ENCODE measurements at places on chromosomes 6 and 20. TPM values are rescaled to one million over a fixed set of nuclear protein-coding genes. Genes with fewer than 3 reads are reported as not detected.

DNA sequence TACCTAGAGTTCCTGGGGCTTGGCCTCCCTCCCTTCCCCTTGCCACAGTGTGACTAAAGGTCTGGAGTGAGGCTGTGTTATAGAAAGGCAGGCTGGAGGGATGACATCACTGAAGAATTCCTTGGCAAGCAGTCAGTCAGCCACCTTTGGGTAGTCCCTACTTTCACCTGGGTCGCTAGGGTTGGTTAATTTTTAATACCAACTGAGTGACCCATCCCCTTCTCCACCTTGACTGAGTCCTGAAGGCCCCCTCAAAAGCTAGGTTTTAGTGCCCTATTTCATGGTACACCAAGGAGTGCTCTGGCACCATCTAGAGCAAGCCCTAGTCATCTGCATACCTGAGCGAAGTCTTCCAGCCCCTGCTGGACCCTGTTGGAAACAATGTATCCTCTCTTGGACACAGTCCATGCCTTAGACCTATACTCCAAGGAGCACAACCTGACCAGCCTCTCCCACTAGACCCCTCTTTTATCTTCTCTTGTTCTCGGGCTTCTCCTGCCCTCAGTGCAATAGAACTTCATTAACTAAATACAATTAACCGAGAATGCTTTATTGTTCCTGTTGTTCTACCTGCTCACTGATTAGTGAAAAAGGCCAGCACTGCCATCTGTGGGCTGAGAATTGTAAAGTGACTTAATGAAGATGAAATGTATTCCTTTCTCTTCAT is 44.6 kb downstream of the RIN2 start:
- no peaks in the 10 kb centered on the region for H3K4me1 ChIP-seq
- DNase-seq = peak; percentile 24
- H3K36me3 ChIP-seq = no peaks in the 10 kb centered on the region
- H3K4me3 ChIP-seq = no peak overlapping the region

GRCh38 chr6:3013486-3013885 is 13.8 kb downstream of the NQO2 start:
- H3K27me3 ChIP-seq = no peaks in the 10 kb centered on the region
- H3K36me3 ChIP-seq = peaks cover 12% of the 10 kb centered on the region
- H3K4me1 ChIP-seq = peaks cover 8% of the 10 kb centered on the region
- no peak overlapping the region for H3K27ac ChIP-seq
- no peak overlapping the region for H3K4me3 ChIP-seq

- H3K36me3 ChIP-seq = no peaks in the 10 kb centered on the region
- no peaks in the 10 kb centered on the region for H3K4me1 ChIP-seq
- no peak for DNase-seq
Measured at GRCh38 chr20:47417245-47418068, 61.0 kb upstream of the ZMYND8 start.

DNA sequence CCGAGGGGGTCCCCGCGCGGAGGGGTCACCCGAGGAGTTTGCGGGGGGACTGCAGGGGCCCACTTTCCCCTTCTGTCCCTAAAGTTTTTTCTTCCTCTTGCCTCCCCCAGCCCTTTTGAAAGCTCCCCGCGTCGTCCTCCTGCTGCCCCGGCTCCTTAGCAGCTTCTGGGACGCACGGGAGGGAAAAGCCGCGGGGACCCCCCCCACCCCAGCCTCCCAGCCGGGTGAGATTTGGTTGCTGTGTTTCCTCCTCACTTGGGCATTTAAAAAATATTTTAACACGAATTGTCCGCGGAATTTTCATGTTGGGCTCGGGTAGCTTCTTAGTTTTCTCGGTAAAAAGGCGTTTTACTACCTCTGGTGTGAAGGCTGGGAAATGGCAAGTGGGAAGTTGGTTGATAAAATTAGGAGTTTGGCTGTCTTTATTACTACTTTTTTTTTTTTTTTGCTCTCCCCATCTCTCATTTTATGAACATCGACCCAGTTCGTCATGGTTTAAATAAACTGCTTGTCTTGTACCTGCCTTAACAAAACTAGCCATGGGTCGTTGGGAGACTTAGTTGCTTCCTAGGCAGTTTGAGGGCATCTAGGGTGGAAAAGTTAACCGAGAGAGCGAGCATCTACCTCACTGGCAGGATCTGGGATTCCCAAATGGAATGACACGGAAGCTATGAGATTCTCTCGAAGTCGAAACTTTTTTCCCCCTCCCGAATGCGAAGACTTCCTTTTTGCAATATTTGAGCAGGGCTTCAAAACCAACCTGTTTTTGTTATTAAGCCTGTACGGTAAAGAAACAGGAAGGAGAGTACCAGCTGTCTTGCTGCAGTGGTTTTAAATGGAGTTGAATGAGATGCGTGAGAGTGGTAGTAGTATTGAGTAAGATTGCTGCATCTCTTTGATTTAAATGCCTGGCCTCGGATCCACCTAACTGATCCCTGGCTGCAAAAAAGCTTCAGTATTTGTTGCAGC is 868 bp downstream of the NCOA3 start:
- no peaks in the 10 kb centered on the region for H3K27me3 ChIP-seq
- H3K36me3 ChIP-seq = no peaks in the 10 kb centered on the region
- peak overlapping the region; percentile 86 for H3K4me3 ChIP-seq
- peak; percentile 61 for DNase-seq
- peaks cover 37% of the 10 kb centered on the region for H3K4me1 ChIP-seq

DNA sequence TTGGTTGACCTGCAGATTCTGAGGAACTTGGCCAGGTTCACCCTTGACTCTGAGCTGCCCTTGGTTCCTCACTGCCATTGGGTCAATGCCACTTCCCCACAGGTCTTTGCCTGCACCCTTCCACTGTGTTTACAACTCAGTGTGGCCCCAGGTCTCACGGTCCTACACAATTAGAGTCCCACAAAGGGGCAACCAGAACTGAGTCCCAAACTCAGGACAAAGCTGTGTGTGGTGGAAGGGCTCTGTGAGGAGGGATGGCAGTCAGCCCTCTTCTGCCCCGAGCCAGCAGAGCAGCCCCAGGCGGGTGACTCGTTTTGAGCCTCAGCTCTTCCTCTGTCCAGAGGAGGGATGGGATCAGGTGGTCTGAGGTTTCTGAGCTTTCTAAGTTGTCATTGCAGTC is 69.5 kb downstream of the NPEPL1 start:
- H3K27me3 ChIP-seq = peaks cover 8% of the 10 kb centered on the region
- no peaks in the 10 kb centered on the region for H3K4me1 ChIP-seq
- H3K4me3 ChIP-seq = no peak overlapping the region
- no peaks in the 10 kb centered on the region for H3K36me3 ChIP-seq
- no peak overlapping the region for H3K27ac ChIP-seq

DNA sequence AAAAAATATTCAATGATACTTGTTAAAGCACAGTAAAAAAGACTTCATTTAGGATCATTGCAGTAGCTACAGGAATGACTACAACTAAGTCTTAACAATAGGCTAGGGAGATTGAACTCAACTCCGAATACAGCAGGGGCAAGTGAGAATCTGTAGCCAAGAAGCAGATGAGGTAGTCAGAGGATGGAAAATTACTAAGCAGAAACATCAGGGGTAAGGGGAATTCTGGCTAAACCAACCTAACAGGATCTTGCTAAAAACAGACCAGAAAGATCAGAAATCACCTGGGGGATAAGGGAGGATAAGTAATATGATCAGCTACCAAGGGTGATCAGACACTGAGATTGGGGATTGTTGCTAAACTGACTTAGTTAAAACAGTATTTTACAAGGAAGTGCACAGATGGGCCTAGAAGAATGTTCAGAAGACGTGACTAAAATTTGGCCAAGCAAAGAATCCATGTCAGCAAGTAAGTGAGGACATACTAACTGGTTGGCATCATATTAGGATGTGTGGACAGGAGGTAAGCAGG is 217.5 kb downstream of the TENT5A start:
- no peak overlapping the region for H3K4me3 ChIP-seq
- no peak overlapping the region for H3K27ac ChIP-seq
- H3K36me3 ChIP-seq = no peaks in the 10 kb centered on the region

- no peaks in the 10 kb centered on the region for H3K4me1 ChIP-seq
- no peak overlapping the region for H3K27ac ChIP-seq
- DNase-seq = no peak
- no peaks in the 10 kb centered on the region for H3K36me3 ChIP-seq
Measured at GRCh38 chr20:32304131-32304746, 26.8 kb downstream of the KIF3B start.

- DNase-seq = no peak
- no peaks in the 10 kb centered on the region for H3K27me3 ChIP-seq
- no peak overlapping the region for H3K27ac ChIP-seq
- no peaks in the 10 kb centered on the region for H3K36me3 ChIP-seq
- H3K4me3 ChIP-seq = no peak overlapping the region
Measured at GRCh38 chr20:49843770-49844380, 31.2 kb downstream of the SLC9A8 start.

DNA sequence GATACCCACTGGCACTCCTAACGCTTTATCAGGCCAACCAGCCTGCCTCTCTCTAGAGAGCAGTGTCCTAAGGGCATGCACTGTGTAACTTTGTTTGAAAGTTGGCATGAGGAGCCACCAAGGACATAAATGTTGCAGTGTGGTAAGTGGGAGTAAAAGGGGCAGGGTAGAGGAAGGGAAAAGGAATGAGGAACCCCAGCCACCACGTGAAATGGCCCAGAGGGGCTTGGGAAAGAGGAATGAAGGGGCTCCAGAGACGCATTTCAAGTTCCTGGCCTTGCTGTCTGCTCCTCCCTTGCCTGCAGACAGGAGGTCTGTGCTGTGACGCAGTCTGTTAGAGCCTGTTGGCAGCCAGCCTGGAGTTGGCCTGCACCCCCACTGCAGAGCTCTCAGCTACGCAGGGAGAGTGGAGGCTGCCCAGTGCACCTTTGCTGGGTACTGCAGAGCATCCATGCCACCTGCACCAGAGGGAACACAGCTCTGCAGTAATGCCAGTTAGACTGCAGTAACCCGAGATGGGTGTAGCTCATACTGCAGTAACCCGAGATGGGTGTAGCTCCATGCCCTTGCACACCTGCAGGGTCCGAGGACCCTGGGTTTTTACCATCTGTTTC is 86.8 kb upstream of the SNAP25 start:
- H3K27me3 ChIP-seq = no peaks in the 10 kb centered on the region
- peaks cover 7% of the 10 kb centered on the region for H3K4me1 ChIP-seq
- H3K4me3 ChIP-seq = no peak overlapping the region
- peak; percentile 20 for DNase-seq
- H3K36me3 ChIP-seq = no peaks in the 10 kb centered on the region

GRCh38 chr20:10498200-10498599 is 63.1 kb downstream of the SLX4IP start:
- peaks cover 20% of the 10 kb centered on the region for H3K4me1 ChIP-seq
- DNase-seq = no peak
- H3K27me3 ChIP-seq = no peaks in the 10 kb centered on the region
- H3K27ac ChIP-seq = no peak overlapping the region
- no peak overlapping the region for H3K4me3 ChIP-seq

DNA sequence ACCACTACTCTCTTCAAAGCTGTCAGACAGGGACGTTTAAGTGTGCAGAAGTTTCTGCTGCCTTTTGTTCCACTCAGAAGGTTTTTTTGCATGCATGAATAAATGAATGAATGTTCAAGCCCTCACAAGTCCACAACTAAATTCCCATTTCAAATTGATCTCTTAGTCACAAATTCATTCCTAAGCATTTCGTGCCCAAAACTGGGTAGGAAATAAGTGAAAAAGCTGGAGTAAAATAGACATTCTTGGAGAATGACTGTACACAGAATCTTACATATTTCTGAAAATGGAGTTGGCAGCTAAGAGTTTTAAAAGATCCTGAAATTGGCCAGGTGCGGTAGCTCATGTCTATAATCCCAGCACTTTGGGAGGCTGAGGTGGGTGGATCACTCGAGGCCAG is 117.6 kb downstream of the PERP start:
- no peak for DNase-seq
- H3K36me3 ChIP-seq = no peaks in the 10 kb centered on the region
- no peaks in the 10 kb centered on the region for H3K4me1 ChIP-seq
- no peak overlapping the region for H3K27ac ChIP-seq

DNA sequence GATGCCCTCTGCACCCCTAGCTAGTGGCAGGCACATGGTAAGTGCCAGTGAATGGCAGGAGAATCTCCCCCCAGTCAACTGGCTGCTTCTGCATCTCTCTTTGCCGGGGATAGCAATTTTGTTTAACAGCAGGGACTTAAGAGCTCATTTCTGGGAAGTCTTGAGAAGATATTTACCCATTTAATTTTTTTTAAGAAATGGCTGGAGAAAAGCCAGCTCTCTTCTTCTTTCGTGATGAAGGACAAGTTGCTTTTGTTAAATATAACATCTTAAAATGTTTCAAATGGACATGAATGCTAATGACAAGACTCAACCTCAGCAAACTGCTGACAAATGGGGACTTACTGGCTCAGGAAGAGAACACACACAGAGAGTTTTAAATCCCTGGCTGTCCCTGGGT is 55.0 kb upstream of the IYD start:
- H3K36me3 ChIP-seq = no peaks in the 10 kb centered on the region
- H3K27me3 ChIP-seq = no peaks in the 10 kb centered on the region

DNA sequence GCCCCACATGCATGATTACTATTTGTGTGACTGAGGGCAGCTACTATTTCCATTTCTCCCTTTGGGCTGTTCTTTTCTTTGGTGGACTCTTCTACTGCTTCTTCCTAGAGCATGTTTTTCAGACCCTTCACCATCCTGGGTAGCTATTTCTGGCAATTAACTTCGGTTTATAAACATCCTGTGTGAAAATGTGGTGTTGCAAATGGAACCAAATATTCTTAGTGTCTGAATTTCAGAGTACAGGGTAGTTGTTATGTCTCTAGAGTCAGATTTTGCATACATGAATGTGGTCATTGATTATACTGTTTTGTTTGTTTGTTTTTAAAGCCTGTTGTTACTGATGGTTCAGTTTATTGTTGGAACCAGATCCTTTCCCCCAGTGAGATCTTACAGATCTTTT is 49.7 kb downstream of the PROKR2 start:
- no peak overlapping the region for H3K27ac ChIP-seq
- H3K27me3 ChIP-seq = no peaks in the 10 kb centered on the region
- no peak for DNase-seq
- H3K4me1 ChIP-seq = peaks cover 11% of the 10 kb centered on the region
- H3K4me3 ChIP-seq = no peak overlapping the region

DNA sequence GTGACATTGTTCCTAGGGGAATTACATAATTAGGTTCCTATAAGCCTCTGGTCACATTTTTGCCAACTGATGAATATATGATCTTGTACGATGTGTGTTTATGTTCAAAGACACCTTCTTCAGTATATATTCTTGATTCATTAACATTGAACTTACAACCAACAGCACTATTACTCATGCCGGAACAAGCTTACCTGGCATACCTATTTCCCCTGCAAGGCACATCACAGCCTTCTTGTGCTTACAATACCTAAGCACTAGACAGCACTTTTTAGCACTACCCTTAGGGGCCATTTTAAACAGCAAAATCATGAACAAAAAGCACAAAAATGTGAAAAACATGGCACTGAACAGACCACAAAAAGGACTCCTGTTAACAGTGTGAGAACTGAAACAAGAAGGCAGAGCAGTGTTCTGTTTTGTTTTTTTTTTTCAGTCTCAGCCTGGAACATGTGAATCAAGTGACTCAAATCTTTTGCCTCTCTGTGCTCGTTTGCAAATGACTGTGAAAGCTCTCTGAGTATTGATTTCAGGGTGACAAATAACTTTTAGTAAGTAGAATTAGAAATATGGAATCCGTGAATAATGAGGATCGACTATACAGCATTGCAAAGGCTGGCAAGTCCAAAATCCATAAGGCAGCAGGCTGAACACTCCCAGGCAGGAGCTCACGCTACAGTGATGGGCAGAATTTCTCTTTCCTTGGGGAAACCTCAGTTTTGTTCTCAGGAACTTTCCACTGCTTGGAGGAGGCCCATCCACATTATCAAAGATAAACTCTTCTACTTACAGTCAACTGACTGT is 102.3 kb upstream of the TSHZ2 start:
- no peak for DNase-seq
- no peaks in the 10 kb centered on the region for H3K36me3 ChIP-seq
- H3K27me3 ChIP-seq = no peaks in the 10 kb centered on the region
- H3K4me1 ChIP-seq = no peaks in the 10 kb centered on the region
- H3K27ac ChIP-seq = no peak overlapping the region
- H3K4me3 ChIP-seq = no peak overlapping the region

The DLK2 gene
- total RNA-seq = not detected

The RRAGD gene
- 20.7 TPM for total RNA-seq
